Activated B cell treated with CpG ODN at 0.5 μM for 24 hours (primary cell): ENCODE measurements at places on chromosomes 4 and X.

DNA sequence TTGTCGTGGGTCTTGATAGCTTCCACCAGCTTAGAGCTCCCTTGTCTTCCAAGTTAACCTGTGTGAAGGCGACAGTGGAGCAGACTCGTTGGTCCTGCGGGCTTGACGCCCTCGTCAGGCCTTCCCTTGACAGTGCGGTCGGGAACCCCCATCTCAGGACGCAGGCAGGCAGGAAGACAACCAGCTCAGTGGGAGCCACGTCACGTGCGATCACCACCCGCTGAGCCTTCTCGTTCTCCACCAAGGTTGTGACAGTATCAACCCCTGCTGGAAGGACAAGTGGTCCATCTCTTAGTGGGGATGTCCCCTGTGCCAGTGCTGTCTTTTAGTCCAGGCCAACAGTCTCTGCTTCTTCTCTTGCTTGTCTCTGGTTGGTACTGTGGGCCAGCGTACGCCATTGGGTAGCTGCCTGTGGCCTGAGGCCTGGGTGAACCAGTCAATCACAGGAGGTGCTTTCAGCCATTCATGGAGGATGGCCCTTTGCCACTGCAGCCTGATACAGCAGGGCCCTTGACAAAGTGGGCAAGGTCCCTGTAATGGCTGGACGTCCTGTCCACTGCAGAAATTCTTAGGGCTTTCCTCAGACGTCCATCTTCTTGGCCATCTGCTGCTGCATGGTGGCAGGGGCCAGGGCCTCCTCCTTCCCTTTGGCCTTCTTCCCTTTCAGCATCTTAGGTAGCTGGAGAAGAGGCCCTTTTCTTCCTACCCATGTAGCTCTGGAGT is 31.4 kb downstream of the RGS12 start:
- no peak for DNase-seq

- DNase-seq: no peak
These were observed 245.7 kb downstream of the AR start for GRCh38 chrX:67789536-67789935.

GRCh38 chr4:34767407-34767806 is 1476.9 kb downstream of the ARAP2 start:
- no peak for DNase-seq

DNA sequence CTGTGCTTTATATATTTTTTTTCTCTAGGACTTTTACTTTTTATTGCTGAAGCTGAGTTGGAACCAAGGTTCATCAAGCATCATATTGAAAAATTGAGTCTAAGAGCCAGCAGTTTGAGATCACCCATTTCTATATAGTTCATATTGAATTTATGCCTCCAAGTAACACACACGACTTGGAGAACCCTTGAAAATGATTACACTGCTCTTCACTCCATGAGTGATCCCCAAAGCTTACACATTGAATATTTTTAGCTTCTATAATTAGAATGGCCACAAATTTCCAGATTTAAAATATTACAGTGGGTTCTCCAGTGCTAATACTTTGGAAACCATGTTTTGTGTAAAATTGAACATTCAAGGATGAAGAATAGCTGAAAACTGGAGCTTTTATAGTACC is 144.4 kb upstream of the SLC4A4 start:
- DNase-seq: no peak

- DNase-seq: no peak
These were observed 23.8 kb downstream of the STARD8 start for GRCh38 chrX:68671221-68671620.

DNA sequence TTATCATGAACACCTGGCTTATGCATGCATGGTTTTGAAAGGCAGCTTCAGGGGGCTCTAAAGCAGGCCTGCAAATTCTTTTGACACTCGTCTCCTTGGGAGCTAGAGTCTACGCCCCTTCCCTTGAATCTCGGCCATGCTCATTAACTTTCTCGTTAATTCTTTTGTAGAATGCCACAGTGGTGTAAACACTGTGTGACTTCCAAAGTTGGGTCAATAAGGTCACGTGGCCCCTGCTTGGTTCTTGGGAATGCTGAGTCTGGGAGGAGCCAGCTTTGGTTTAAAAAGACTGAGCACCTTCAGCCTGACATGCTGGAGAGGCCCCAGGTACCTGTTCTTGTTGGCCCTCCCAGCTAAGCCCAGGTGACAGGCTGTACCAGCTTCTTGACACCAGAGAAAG is 228.4 kb downstream of the DHRSX start:
- DNase-seq: no peak

GRCh38 chr4:82930848-82931755 is 30.6 kb downstream of the THAP9 start:
- no peak for DNase-seq

DNA sequence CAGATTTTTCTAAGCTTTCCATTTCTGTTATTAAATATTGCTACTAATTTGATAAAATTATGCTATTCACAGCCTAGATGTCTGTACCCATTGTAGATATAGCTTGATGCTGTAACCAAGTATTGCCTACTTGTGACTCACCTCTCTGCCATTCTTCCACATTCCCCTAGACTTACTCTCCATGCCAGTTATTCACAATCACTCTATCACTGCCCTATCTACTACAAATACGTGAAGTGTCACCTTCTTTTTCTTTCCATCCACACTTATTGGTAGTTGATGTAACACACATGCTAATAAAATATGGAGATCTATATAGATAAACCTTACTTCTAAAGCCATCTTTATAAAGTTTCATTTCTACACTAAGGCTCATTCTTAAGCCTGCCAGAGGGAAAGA is 179.4 kb upstream of the PACRGL start:
- no peak for DNase-seq

DNA sequence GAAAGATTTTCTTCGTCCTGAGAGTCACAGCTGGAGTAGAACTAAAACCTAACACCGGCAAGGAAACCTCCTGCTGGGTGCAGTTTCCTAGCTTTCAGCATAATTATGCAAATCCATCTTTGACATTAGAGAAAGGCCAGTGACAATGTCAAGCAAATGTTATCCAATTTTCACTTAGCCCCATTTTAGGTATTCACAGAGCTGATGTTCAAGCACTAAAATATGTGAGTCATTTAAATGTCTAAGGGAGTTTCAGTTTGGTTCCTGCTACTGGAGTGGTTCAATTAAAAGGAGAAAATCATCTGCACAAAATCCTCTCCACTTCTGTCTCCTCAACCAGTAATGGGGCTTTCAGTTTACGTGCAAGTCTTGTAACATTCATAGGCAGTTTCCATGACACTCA is 37.1 kb upstream of the AMOT start:
- no peak for DNase-seq

DNA sequence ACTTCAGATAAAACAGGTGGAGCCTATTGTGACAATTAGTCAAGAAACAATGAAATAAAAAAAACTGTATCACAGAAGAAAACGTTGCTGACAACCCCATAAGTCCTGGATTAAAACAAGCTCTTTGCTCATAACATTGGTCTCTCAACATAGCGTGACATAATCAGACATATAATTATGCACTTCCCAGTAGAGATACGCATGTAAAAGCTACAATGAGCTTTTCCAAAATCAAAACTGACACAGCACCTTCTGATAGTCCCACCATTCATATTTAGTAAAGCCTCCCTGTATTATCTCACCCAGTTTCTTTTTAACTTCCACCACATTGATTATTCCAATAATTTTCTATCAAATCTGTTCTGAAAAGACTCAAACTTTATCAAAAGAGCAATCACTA is 372.1 kb upstream of the SMIM31 start:
- no peak for DNase-seq

- DNase-seq: no peak
These were observed 23.9 kb upstream of the APLN start for GRCh38 chrX:129678614-129679195.
